ENCODE measurements at places on chromosomes 6 and 20.

GRCh38 chr20:17453592-17453991, 77.6 kb downstream of the BFSP1 start:
- DNase-seq: no peak

DNA sequence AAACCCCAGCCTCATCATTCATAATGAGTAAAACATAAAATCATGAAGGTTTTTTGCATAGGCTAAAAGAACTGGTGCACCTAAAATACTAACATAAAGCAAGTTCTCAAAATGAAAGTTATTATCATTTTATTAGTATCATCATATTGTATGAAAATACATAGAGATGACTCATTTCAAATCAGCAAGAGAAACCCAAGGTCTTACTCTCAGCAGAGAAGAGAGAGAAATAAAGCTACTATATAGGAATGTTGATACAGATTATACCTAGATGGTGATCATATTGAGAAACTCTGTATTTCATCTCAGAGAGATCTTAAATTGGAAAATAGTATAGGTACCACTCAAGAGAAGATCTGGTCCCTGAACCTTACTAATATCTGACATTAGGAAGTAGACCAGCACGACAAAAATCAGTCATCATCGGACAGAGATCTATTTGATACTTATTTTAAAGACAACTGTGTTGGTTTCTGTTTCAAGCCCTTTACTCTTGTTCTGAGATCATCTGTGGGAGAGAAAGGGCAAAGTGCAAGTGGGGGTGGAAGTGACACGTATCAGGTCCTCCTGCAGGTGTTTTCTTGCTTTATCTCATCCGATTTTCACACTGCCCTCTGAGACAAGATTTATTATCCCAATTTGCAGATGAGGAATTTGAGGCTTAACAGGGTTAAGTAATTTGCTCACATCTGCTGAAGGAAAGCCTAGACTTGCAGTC, 532.3 kb downstream of the MAFB start:
- no peak for DNase-seq

DNA sequence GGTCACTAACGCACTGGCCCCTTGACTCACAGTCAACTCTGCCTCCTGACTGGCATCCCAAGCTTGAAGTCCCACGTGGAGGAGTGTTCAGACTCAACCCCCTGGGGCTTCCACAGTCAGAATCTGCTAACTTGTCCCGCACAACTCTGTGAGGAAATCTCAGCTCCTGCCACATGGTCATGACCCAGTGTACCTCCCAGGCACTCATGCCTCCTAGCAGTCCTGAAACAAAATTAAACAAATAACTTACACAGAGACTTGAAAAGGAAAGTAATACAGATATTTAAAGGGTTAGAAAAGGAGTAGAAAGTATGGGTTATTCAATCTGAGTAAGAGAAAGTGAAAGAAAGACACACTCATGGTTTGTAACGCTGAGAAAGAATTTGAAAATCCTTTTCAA, 134.9 kb downstream of the GMDS start:
- no peak for DNase-seq

GRCh38 chr6:14118446-14118845, 874 bp downstream of the CD83 start:
- DNase-seq: no peak

DNA sequence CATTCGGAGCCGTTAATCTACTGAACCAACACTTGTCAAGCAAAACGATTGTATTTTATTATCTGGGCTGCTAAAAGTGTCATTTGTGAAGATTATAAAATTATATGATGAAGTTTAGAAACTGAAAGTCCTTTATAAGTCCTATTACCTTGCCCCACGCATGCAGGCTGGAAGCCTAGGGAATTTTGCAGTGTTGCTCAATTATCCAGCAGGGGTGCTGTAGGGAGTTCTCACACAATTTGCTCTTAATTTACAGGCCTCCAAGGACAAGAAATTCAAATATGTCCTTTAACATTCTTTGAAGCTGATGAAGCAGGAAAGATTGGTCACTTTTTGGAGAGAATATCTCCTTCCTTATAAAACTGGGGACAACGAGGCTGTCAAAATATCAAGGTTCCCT, 368.9 kb downstream of the LMBRD1 start:
- DNase-seq: no peak

GRCh38 chr20:2280082-2280481, 15.7 kb upstream of the TGM3 start:
- no peak for DNase-seq

- DNase-seq: no peak
These were observed 69.9 kb downstream of the SGK1 start for GRCh38 chr6:134247844-134248580.

Data from NB4 (cell line).